ENCODE measurements at places on chromosomes 13 and 19.

DNA sequence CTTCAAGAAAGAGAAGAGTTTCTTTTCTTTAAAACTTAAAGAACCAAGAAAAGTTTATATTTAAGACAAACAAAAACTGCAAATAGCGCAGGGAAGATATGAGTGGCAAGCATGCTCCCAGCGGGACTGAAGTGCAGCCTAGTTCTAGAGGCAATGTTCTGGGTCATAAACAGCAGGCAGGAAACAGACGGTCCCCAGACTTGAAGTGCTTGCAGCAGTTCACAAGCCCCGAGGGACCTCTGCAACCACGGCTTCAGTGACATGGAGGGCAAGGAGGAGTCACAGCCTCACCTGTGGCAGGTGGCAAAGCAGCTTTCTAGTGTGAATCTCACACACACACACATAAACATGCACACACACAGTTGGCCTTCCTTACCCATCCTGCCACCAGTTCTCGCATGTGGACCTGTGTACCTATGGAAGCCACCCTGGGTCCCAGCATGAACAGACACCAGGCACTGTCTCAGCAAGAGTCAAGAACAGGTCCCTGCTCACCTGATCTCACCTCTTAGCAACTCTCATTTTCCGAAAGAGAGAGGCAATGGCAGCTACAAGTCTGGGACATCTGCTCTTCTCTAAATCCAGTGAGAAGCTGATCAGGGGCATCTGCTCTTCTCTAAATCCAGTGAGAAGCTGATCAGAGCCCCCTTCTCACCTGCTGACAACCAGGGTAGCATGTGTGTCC is 162.0 kb downstream of the EFNB2 start:
- peak; percentile 44 for DNase-seq

DNA sequence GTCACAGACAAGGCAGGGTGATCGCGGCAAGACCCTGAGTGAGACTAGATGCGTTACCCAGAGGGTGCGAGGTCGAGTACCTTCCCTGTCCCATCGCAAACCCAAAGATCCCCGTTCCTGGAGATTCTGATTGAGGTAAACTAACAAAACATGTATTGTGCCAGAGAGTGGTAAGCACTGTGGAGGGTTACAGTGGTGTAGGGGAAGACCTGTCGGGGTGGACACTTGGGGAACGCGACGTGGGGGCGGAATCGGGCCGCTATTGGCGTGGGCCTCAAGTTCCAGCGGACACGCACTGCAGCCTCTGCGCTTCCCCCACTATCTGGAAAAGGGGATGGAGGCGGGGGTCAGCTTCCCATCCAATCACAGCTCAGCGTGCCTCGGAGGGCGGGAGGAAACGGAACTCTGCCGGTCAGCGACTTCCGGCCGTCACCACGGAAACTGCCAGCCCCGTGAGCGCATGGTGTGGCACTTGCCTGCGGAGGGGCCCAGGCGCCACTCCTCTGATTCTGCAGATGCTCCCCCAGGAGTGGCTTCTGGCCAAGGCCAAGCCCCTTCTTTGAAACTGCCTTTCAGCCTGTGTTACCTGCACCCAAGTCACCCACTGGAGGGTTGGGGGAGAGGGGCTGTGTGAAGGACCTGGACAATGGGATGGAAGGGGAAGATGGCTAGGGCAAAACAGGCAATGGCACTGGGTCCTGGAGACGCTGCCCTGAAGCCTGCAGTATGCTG is 1.0 kb upstream of the UBE2M start:
- DNase-seq = peak; percentile 94

DNA sequence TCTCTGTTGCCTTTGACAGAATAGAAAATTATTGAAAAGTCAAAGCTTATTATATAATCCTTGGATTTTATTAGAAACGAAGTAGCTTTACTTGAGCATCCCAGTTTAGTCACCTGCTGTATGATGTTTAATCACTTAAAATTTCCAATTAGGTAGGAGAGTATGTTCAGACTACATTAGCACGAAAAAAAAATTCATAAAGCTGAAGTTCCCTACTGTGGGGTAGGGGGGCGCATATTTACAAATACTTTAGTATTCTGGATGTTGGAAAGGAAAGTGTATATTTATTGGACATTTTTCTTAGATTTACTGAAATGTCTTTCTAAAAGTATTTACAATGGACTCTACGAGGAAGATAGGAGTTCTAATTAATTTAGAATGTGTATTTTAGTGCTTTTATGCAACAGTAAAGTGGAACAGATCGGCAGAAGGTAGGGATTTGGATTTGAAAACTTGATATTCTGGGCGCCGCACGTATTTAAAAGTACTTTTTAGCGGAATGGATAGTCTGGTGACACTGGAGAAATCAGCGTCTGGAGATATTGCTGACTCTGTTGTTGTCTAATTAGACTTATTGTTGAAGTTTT is 1.9 kb downstream of the CDK8 start:
- DNase-seq = peak; percentile 31

GRCh38 chr13:29923554-29924481 is 73.4 kb upstream of the UBL3 start:
- peak; percentile 96 for DNase-seq

DNA sequence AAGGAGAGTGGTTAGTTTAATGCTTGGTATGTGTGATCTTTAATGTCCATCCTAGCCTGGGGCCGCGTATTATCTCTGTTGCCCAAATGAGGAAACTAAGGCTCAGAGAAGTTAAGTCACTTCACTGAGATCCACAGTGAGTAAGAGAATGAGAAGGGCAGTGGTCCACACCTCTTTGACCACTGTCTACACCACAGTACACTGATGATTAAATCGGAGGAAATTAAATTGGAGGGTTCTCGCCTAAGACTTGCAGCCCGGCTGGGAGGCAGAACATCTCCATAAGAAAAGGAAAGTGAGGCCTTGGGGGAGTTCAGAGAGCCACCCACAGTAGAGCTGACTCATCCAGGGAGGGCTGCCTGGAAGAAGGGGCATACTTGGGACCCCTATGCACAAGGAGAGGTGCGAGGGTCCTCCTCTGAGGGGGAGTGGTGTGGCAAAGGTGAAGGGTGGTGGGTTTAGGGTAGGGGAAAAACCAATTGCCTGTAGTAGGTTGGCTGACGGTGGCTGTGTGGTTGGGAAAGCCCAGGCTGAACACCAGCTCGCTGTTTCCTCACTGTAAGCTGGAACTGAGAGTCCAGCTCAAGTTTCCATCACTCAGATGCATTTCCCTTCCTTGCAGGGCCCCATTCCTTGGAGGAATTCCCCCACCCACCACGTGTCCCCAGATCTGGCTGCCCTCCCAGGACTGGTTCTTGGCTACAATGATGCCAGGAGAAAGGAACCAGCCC is 15.0 kb upstream of the DHRS12 start:
- DNase-seq = peak; percentile 52

DNA sequence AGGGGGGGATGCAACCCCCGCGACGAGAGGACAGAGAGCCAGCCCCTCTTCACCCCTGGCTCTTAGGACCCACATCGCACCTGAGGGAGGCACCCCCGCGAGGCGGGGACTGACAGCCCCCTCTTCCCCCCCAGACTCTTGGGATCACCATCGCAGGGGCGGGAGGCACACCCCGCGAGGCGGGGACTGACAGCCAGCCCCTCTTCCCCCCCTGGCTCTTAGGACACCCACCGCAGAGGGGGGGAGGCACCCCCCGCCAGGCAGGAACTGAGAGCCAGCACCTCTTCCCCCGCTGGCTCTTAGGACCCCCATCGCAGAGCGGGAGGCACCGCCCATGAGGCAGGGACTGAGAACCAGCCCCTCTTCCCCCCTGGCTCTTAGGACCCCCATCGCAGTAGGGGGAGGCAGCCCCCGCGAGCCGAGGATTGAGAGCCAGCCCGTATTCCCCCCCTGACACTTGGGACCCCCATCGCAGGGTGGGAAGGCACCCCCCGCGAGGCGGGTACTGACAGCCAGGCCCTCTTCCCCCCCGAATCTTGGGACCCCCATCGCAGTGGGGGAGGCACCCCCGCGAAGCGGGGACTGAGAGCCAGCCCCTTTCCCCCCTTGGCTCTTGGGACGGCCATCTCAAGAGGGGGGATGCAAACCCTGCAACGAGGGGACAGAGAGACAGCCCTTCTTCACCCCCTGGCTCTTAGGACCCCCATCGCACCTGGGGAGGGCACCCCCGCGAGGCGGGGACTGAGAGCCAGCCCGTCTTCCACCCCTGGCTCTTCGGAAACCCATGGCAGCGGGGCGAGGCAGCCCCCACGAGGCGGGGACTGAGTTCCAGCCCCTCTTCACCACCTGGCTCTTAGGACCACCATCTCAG is 2425.1 kb upstream of the PCDH20 start:
- no peak for DNase-seq

DNA sequence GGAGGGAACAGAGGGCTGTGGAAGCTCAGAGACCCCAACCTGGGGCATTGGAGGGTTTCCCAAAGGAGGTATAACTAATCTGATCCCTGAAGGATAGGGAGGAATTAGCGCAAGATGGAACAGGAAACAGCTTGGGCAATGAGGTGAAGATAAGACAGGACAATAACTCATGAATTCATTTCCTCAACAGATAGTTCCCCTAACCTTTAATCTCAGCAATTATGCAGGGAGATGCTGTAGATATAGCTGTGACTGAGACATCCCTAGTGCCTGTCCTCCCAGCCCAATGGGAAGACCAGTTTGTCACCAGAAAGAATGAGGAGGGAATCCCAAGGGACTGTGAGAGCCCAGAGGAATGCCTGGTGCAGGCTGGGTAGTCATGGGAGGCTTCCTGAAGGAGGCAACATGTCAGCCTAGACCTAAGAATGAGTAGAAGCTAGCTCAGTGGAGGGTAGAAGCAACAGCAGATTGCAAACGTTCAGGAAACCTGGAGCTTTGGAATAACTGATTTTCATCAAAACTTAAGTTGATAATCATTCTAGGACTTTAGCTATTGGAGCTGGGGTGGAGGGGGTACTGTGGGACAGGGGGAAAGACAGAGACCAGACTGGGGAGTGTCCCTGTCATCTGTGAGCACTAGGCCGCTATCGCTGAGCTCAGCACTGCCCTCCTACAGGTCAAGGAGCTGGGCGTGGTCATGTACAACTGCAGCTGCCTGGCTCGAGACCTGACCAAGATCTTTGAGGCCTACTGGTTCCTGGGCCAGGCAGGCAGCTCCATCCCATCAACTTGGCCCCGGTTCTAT is 18.8 kb downstream of the HIPK4 start:
- no peak for DNase-seq

GRCh38 chr13:110289174-110289573 is 17.8 kb downstream of the COL4A1 start:
- no peak for DNase-seq

DNA sequence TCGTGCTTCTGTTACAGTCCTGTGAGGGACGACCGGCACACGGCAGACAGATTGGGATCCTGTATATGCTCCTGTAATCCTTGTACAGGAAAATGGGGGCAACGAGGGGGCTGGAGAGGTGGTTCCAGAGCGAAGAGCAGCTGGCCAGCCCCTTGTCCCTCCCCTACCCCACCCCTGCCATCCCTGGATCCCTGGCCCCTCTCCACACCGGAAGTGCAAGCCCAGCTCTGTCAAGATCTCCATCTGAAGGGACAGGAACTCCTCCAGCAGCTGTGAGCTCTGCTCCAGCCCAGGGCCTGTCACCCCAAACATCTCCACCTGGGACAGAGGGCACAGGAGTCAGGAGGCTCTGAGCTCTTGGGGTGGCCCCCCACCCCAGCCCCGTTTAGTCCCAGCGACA is 5.5 kb upstream of the CCER2 start:
- DNase-seq = no peak

GRCh38 chr13:54975676-54976075 is 1947.1 kb downstream of the OLFM4 start:
- no peak for DNase-seq

GRCh38 chr13:105278943-105279381 is 1256.5 kb downstream of the EFNB2 start:
- peak; percentile 5 for DNase-seq

- peak; percentile 47 for DNase-seq
These were observed 276.3 kb upstream of the SOX21 start for GRCh38 chr13:94988654-94989053.

GRCh38 chr19:39752390-39752789 is 14.6 kb upstream of the CLC start:
- DNase-seq = no peak

DNA sequence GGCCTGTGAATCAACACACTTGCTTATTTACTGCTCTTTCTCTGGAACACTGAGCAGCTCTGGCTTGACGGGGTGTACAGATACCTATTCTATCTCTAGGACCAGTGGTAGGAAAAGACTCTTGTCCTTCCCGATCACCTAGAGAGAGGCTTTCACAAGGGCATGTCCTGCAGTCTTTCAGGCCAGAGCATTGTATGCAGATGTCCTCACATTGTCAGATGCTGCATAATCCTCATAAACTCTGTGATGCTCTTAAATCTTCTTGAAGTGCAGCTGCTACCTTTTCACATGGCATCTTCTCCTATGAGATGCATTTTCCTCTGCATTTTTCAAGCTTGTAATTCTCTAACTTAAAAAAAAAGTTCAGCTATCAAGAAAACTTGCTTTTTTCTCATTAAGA is 369.4 kb downstream of the OLFM4 start:
- DNase-seq = no peak

GRCh38 chr19:5655412-5655811 is 24.9 kb downstream of the MICOS13 start:
- no peak for DNase-seq

- DNase-seq = no peak
These were observed 125.1 kb upstream of the SPATA13 start for GRCh38 chr13:24035411-24035810.

All from choroid plexus epithelial cell (primary cell).